T-helper 17 cell (primary cell): ENCODE measurements at places on chromosomes 13 and 19.

- DNase-seq, result peak; percentile 39
Observed at GRCh38 chr13:48492470-48493065, 40.3 kb downstream of the RCBTB2 start.

GRCh38 chr19:13079542-13079986, 23.1 kb downstream of the LYL1 start:
- DNase-seq, result no peak

DNA sequence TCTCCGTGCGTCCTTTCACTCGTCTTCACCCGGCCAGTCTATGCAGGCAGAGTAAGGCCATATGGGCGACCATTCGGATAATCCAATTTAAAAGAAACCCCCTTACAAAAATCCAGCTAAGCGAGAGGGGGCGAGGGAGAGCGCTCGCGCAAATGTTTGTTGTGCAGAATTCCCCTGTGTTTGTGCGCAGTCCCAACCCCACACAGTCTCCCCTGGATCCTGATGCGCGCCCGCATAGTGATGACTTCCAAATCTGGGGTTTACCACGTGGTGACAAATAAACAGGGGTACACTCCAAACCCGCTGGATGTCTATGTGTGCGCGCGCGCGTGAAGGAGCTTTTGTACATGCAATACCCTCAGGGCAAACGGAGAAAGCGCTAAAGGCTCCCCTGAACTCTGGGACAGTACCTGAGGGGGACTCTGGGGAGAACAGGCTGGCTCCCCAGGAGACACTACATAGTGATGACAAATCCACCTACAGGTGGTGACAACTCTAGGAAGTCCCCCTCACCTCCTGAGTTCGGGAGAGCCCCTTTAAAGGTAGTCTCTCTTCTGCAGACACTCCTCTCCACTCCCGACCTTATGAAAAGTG, 8.5 kb downstream of the SOX21 start:
- no peak for DNase-seq

- DNase-seq, result no peak
Observed at GRCh38 chr13:34230271-34230670, 412.3 kb downstream of the RFC3 start.

- DNase-seq, result no peak
Observed at GRCh38 chr13:106656186-106656585, 88.2 kb upstream of the ARGLU1 start.

DNA sequence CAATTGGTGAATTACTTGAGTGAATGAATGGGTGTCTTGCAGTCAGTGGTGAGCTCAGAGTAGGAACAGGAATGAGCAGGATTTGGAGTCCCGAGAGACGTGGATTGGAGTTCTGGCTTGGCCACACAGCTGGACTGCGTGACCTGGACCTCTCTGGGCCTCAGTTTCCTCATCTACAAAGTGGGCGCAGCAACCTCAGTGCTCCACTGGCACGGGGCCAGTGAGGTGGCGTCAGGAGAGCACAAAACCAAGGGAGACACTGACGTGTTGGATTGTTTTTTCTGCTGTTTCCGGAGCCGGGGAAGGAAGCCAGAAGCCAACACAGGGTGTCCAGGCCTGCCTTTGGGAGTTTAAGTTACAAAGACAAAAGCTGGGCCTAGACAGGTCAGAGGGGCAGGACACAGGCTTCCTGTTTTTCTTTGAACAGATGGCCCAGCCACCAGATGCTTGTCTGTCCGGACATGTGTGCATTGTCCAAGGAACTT, 6.5 kb upstream of the DOCK6 start:
- DNase-seq, result no peak

DNA sequence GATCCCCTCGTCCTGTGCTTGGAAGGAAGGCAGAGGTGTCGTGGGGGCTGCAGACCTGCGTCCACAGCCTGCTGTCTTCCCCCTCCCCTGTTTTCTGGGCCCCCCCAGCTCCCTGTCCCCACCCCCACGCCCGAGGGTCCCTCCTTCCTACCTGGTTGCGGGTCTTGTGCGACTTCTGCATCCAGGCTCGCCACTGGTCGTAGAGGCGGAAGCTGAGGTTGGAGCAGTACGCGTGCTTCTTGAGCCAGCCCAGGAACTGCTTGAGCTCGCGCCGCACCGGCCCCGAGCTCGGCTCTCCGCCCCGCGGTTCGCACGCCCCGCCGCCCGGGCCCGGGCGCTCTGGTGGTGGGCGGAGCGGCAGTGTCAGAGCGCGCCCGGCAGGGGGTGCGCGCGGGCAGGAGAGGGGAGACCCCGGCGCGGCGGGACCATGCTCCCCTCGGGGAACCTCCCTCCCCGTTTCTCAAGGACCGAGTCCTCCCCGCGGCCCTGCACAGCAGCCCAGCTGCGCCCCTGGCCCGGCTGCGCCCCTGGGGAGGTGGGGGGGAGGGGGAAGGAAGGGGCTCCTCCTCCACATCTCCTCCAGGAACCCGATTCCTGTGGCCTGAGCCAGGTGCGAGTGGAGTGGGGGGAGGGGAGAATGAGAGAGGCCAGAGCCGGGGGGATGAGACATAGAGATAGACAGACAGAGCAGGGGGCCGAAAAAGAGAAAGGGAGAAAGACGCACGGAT, 5.7 kb downstream of the REX1BD start:
- peak; percentile 68 for DNase-seq

- peak; percentile 41 for DNase-seq
Observed at GRCh38 chr19:10718205-10719196, 622 bp downstream of the DNM2 start.

GRCh38 chr13:110314516-110315245, 7.6 kb downstream of the COL4A2 start:
- no peak for DNase-seq

GRCh38 chr13:27461940-27462584, 11.7 kb upstream of the MTIF3 start:
- DNase-seq, result no peak

DNA sequence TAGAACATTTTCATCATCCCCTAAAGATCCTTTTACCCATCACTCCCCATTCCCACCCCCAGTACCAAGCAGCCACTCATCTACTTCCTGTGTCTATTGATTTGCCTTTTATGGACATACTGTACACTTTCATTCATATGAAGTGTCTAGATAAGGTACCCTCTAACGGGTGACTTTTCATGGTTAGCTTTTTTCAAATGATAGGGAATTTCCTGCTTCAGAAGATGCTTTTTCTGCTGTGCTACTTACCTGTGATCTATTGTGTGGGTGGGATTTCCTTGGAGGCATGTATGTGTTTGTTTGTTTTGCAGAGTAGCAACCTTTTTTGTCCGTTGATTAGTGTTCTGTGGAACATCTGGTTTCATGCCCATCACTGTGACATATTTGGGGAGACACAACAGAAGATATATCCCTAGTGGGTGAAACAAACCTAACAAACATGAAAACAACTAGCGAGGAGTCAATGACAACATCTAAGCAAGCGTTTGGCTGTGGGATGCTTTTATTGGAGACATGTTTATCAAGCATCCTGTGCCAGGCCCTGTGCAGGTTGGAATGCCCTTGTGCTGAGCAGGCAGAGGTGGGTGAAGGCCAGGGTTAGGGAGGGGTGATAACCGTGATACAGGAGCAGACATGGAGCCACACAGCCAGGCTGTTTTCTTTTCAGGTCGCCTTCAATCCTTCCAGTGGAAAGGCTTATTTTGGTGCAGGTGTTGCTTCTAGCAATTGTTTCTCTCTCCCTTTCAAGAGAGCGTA, 17.6 kb downstream of the SPINT2 start:
- no peak for DNase-seq

DNA sequence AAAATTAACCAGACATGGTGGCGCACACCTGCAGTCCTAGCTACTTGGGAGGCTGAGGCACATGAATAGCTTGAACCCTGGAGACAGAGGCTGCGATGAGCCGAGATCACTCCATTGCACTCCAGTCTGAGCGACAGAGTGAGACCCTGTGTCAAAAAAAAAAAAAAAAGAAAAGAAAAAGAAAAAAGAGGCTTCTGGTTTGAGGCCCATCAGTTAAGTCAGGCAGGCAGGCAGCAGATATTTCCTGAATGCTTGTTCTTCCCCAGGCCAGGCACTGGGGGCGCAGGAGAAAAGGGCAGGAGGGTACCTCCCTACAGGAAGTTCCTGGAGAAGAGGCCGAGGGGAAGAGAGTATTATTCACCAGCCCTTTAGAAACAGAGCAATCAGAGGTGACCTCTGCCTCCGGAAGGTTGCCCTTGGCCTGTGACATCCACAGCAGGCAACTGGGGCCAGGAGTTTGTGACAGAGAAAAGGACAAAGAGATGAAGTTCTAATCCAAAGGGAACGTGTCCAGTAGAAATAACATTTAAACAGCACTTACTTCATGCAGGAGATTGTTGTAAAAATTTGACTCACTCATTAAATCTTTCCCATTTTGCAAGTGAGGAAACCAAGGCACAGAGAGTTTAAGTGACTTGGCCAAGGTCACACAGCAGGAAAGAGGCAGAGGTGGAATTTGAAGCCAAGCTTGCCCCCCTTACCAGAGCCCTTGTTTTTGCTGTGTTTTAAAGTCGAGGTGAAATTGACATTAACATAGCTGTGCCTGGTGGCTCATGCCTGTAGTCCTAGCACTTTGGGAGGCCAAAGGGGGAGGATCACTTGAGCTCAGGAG, 4.3 kb upstream of the RLN3 start:
- DNase-seq, result no peak

- no peak for DNase-seq
Observed at GRCh38 chr19:29295285-29295684, 82.3 kb upstream of the UQCRFS1 start.

- no peak for DNase-seq
Observed at GRCh38 chr19:13089139-13089856, 13.4 kb downstream of the LYL1 start.

GRCh38 chr19:32067685-32068084, 277.7 kb upstream of the ZNF507 start:
- DNase-seq, result no peak

DNA sequence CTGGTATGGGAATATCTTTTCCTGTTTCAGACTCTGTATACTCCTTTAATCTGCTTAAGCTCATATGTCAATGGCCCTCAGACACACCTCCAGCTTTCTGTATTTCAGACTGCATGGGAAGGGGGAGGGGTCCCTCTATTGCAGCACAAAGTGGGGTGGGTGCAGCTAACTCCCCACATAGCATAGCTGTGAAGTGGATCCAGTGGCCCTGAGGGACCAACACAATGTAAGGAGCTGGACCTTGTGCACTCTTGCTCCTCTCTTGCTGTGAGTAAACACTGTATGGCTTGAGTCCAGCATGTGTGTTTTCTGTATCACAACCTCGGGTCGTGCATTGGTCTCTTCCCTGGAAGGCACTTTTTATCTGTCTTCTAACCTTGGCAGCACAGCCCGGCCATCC, 669.9 kb downstream of the PCDH9 start:
- DNase-seq, result no peak

DNA sequence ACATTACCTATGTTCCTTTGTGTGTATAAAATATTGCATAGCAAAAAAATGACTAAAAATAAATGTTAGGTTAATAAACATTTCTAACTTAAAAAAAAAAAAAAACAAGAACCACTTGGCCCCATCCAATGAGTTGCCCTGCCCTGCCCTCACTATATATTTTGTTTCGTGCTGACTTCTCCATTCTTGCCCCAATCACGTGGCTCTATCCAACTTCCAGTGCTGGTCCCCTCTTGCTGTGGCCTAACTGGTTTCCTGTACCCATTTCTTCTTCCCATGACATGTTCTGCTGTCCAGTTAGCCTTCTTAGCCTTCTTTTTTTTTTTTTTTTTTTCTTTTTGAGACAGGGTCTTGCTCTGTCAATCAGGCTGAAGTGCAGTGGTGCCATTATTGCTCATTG, 151.6 kb downstream of the FOXO1 start:
- DNase-seq, result no peak

- no peak for DNase-seq
Observed at GRCh38 chr13:89925107-89925506, 1422.4 kb upstream of the MIR17HG start.

DNA sequence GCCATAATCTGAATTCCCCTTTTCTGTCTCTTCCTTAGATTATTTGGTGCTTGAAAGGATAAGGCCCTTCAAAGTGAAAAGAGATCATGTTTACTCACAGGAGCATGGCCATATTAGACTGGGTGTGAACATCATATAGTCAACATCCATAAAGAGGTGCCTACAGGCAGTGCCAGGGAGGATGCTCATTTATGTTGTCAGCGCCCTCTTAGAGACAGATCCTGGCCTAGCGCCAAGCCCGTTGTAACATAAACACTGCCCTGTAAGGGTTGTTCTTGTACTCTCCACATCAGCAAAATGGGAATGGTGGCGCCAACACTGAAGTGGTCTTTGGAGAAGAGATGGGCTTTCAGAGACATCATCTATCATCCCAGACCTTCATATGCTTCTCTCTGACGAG, 16.1 kb downstream of the PCDH8 start:
- no peak for DNase-seq

- DNase-seq, result no peak
Observed at GRCh38 chr19:44782729-44783128, 5.0 kb downstream of the CBLC start.

DNA sequence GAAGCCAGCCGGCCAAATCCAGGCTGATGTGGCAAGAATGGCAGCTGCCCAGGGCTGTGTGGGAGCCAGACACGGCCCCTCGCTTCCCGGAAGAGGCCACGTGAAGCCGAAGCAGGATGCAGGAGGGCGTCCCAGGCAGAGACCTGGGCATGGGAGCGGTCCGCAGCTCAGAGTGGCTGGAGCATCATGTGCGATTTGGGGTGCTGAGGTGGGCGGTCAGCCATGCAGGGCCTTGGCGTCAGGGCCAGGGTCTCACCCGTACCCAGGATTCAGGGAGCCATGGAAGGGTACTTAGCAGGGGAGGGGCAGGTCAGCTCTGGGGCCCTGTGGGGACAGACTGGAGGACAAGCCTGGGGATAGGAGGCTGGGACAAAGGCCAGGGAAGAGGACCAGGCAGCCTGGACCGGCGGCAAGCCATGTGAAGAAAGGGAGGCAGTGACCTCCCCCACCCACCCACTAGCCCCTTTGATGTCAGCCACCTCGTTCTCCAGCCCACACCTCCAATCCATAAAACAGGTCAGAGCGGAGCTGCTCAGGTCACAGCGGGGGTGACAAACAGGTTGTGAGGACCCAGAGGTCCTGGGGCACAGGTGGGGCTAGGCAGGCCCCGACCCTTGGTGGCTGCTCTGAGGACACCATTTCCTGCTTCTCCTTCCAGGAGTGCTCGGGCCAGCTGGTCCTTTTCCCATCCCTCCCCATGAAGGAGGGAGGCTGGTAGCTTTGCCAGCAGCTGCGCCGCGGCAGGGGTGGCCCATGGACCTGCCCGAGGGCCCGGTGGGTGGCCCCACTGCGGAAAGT, 2.3 kb downstream of the KASH5 start:
- no peak for DNase-seq

- DNase-seq, result no peak
Observed at GRCh38 chr13:94346261-94347019, 133.0 kb downstream of the DCT start.

GRCh38 chr19:42563352-42564210, 31.1 kb downstream of the CEACAM8 start:
- no peak for DNase-seq
